Cerebellar nuclear complex (tissue), 1 donor: ENCODE measurements at places on chromosomes 5 and 9.
A peak's percentile ranks its signal among the peaks of the same experiment; 100 is the strongest.

- DNase-seq, result no peak
Observed at GRCh38 chr9:117546894-117547678, 132.2 kb upstream of the ASTN2 start.

GRCh38 chr9:131868766-131869165, 128.9 kb upstream of the RAPGEF1 start:
- DNase-seq, result no peak

GRCh38 chr9:123175854-123176629, 92.3 kb downstream of the STRBP start:
- no peak for DNase-seq

DNA sequence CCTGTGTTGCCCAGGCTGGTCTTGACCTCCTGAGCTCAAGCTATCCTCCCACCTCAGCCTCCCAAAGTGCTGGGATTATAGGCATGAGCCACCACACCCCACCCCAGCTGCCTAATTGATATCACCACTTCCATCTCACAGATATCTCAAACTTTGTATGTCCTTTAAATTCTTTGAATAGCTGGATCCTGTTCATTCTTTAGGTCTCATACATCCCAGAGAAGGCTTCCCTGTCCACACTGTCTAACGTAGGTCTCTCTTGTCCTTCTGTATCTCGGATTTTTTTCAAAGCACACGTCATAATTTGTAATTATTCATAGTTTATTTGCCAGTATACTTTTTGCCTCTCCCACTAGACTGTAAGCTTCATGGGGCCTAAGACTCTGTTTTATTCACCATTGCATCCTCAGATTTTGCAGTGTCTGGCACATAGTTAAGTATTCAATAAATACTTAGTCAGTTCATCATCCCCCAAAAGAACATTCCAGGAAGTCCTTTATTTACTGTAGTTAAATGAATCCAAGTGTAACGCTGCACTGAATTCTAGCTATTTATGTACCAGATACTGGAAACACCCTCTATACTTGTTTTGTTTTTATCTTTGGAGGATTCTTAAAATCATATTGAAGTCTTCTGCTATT, 10.5 kb downstream of the ARSK start:
- no peak for DNase-seq

- no peak for DNase-seq
Observed at GRCh38 chr5:53318303-53318702, 162.1 kb upstream of the FST start.

DNA sequence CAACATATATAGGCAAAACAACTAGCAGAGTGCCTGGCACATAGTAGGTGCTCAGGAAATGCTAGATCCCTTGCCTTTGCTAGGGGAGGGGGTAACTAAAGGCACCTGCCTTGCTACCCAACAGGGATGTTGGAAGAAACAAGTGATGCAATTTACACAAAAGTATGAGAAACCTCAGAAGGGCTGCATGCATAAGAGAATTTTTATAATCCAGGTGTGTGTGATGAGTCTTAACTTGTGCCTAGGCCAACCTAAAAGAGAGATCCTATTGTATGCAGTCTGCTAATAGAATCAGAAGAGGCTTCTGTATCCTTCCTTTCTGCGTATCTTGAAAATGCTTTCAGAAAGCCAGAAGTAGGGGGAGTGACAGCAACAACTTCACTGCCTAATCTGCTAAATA, 135.9 kb downstream of the SLIT3 start:
- no peak for DNase-seq

DNA sequence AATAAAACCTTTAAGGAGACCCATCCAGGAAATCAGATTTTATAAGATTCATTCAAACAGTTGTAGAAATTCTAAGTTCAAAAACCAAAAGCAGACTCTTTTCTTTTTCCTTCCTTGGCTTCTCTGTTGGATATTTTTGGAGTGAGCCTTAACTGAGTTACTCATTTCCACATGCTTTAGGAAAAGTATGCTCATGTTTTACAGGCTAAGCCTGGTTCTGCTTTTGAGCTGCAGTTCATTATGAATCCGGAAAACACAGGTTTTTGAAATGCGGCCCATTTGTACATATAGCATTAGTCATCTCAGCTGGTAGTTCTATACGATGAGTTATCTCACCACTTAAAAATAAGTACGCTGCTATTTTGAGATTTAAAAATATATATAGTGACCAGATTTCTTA, 156.6 kb upstream of the DMRT1 start:
- DNase-seq, result no peak

DNA sequence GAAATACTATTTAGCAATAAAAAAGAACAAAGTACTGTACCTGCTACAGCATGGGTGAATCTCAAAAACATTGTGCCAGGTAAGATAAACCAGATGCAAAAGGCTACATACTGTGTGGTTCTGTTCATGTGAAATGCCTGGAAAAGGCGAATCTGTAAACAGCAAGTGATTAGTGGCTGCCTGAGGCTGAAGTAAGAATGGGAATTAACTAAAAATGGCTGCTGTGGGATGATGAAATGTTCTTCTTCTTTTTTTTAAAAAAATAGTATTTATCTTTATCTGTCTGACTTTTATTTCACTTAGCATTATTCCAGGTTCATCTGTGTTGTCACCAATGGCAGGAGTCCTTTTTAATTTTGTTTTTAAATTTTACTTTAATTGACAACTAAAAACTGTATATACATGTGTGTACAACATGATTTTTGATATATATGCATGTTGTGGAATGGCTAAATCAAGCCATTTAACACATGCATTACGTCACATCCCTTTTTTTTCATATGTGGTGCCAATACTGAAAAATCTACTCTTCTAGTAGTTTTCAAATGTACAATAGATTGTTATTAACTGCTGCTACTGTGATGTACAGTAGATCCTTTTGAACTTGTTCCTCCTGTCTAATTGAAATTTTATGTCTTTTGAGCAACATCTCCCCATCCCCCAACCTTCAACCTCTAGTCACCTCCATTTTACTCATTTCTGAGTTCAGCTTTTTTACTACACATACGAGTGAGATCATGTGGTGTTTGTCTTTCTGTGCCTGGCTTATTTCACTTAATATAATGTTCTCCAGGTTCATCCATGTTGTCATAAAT, 62.9 kb upstream of the TNFAIP8 start:
- DNase-seq, result no peak

DNA sequence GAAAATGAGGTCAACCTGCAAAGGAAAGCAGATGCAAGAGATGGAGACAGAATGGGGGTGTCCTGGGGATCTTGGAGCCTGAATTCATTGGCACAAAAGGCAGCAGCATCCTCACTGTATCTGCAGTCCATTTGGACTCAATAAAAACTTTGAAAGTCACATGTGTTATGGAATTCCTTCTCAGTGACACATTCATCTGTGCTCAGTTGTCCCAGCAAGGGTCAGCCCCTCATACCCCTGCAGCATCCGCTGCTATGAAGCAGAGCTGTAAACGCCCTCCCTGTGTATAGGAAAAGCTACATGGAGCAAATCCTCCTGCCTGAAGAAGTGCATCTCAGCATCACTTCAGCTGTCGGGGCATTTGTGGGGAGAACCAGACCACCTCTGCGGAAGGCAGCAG, 14.5 kb upstream of the RARS1 start:
- DNase-seq, result no peak

DNA sequence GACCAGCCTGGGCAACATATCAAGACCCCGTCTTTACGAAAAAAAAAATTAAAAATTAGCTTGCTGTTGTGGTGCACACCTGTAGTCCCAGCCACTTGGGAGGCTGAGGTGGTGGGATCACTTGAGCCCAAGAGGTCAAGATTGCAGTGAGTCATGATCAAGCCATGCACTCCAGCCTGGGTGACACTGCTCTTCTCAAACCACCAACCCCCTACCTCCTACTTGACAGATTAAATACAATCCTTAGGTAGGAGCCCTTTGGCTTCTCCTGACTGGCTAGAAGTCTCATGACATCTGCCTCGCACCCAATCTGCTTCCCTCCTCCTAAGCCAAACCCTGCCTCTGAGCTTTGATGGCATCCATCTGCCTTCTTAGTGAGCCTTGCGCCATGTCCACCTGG, 11.6 kb upstream of the FBP1 start:
- no peak for DNase-seq

- no peak for DNase-seq
Observed at GRCh38 chr9:121607434-121608167, 43.8 kb upstream of the DAB2IP start.

- no peak for DNase-seq
Observed at GRCh38 chr9:124139001-124139400, 118.7 kb upstream of the NEK6 start.

DNA sequence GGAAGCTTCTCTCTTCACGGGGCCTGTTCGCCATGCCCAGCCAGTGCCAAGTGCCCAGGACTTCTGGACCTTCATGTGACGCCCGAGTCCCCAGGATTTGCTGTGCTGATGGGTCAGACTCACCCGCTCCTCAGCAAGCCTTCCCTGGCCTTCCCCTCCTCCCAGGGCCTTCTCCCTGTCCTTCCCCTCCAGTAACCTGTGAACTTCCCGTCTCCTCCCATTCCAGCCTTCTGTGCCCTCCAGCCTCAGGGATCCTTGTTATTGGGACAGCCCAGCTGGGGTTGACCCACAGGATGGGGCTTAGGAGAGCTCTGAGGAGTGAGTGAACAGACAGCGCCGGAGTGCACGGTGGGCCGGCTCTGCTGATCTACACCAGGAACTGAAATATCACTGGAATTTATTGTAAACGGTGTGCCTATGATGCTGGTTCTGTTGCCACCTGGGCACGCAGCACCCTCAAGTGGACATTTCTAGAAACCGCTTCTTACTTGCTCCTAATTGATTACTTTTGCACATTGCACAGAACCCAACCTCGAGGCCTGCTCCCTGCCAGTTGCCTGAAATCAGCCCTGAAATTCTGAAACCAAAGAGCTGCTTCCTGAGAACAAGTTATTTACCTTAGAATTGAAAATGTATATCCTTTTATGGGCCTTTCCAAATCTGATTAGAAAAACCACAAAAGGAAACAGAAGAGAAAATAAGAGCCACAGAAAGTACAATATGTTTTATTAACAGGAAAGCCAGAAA, 1.5 kb downstream of the SPAAR start:
- DNase-seq, result no peak

DNA sequence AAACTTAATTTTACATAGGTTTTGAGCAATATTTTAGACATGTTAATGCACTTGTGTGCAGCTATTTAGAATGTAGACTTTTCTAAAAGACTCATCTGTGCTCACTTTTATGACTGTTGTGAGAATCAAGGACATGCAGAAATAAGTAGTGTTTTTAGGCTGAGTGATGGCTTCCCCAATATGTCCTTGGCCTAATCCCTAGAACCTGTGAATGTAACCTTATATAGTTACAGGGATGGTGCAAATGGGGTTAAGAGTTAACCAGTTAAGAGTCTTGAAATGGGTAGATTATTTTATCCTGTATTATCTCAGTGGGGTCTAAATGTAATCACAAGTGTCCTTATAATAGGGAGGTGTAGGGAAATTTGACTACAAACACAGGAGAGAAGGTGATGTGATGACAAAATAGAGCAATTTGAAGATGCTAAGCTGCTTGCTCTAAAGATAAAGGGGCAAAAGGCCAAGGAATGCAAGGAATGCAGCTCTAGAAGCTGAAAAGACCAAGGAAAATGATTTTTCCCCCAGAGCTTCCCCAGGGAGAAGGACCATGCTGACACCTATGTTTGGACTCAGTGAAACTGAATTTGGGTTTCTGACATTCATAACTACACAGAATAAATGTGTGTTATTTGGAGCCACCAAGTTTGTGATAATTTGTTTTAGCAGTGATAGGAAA, 298.0 kb upstream of the PAPPA start:
- DNase-seq, result no peak

GRCh38 chr5:2166306-2166978, 283.7 kb upstream of the IRX4 start:
- no peak for DNase-seq

- DNase-seq, result no peak
Observed at GRCh38 chr5:172906888-172907287, 52.3 kb upstream of the RPL26L1 start.

GRCh38 chr9:89999534-90000370, 394.9 kb downstream of the GADD45G start:
- peak; percentile 55 for DNase-seq

GRCh38 chr9:71571186-71571585, 197.1 kb downstream of the CEMIP2 start:
- DNase-seq, result no peak

GRCh38 chr5:65790371-65791163, 68.6 kb downstream of the NLN start:
- DNase-seq, result no peak

GRCh38 chr9:87158765-87159164, 211.5 kb upstream of the GAS1 start:
- DNase-seq, result no peak
